ENCODE measurements at places on chromosomes 11 and 22.

GRCh38 chr11:64428693-64429092, 69.7 kb downstream of the RPS6KA4 start:
- no peak for DNase-seq

DNA sequence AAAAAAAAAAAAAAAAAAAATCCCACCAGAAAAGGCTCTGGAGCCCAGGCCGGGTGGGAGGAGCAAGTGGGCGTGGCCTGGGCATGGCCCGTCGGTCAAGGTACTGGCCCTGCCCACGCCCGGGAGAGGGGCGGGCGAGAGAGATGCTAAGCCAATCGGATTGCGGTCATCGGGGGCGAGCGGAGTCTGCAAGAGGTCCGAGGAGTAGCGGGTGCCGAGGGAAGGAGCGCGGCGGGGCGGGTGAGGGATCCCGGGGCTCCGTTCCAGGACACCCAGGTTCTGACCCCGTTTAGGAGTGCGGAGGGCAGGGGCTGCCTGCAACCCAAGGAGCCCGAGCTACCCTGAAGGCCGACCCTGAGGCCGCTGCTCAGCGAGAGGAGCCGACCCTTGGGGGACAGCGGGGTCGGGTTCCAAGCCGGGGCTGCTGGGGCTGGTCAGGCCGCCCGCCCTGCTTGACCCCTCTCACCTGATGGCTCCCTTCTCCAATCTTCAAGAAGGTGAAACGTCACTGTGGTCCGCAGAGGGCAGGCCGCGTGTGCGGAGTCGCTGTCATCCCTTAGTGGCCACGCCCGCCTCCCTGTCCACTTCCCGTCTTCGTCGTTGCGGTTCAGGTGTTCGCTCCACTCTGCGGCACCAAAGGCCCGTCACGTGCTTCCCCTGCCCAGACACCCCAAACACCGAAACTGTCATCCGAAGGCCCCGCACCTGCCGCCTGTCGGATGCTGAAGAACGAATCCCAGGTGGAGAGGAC, 11.1 kb upstream of the TAB1 start:
- peak; percentile 57 for DNase-seq

DNA sequence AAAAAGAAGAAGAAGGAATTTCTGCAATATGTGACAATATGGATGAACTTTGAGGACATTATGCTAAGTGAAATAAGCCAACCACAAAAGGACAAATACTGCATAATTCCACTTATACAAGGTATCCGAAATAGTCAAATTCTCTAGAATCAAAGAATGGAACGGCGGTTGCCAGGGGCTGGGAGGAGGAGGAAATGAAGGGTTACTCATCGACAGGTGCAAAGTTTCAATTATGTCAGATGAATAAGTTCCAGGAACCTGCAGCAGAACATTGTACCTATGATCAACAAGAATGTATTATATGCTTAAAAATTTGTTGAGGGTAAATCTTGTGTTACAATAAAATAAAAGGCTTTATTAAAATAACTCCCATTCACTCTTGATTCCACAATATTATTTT, 49.0 kb downstream of the SC5D start:
- DNase-seq: no peak

- no peak for DNase-seq
Measured at GRCh38 chr11:27357250-27357649, 5.8 kb downstream of the CCDC34 start.

- no peak for DNase-seq
Measured at GRCh38 chr11:62446091-62446490, 27.3 kb downstream of the SCGB1A1 start.
